ENCODE measurements at places on chromosomes 13 and 19.
A peak's percentile ranks its signal among the peaks of the same experiment; 100 is the strongest.

DNA sequence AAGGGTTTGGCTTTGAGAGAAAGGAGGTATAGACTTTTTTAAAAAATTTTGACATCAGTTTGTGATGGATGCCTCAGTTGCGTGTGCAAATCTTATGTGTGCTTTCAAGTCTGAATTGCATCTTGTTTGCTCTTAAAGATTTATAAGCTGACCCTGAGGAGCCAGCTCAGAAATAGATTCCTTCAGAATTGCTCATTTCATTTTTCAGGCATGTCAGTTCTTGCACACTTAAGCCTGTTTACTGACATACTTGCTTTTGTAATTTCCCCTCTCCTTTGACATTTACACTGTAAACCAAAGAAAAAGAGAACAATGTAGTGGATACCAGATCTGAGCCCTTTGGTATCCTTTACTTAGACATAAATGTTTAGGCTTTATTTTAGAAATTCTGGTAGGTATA is 87.6 kb downstream of the RNF17 start:
- no peak for DNase-seq

DNA sequence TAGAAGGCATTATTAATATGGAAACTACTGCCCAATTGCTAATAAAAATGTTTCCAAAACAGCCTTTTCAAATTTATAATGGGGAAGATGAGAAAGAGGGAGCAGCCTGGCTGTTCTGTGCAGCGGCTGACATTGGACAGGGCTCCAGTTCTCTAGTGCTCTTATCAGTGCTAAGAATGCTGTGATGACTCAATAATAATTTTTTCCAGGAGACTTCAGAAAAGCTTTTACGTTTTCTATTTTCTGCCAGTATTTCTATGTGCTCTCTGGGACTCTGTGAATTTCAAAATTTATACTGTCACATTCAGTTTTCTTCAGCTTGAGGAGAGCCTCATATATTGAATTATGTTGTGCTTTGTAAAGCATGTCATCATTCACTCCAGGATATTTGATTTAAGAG is 209.6 kb downstream of the VWA8 start:
- no peak for DNase-seq

DNA sequence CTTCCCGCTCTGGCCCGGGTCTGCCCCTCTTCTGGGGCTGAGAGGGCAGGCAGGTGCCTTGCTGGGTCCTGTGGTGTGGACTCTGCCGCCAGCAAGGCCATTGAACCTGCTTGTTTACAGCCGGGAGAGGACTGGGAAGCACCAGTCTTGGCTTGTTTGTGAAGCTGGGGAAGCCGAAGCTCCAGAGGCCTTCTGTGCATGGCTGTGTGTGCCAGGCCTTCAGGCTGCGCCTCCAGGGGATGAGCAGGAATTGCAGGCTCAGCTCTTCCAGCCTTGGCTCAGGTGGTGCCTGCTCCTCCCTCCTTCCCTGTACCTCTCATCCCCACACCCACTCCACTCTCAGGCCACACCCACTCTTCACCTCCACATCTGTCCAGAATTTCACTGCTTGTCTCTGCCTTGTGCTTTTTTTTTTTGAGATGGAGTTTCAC is 17.5 kb downstream of the NDUFB7 start:
- peak; percentile 51 for DNase-seq

DNA sequence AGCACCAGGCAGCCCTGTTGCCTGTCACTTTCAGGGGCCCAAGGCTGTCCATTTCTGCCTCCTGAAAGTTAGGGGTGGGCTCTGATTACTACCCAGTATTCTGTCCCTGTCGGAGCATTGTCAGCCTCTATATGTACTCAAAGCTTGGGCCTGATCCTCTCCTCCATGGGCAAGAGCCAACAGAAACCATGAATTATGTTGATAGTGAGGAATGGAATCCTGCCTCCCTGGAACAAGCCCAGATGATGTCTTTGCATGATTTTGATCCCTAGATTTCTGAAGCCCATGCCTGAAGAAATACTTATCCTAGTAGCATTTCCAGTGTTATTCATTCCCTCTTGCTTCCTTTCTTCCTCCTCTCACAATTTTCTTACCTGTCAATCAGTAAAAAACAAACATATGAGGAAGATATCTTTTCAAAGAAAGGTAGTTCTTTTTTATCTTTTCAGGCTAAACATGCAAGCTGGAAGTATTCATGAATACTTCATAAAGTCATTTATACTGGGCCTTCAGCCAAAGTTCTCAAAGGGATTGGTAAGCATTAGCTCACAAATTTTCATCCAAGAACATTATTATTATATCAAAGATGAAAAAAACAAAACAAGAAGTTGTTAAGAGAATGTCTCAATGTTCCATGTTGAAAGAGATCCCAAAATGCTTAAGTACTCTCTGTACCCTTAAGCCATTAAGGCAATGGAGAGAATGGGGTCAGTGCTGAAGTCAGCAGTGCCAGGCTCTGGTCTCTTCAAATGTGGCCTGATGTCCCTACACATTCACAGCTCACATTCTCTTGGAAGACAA is 171.7 kb downstream of the NHLRC3 start:
- no peak for DNase-seq

GRCh38 chr19:51607920-51608562 is 22.2 kb downstream of the SIGLEC5 start:
- DNase-seq, result peak; percentile 84

GRCh38 chr19:45304141-45304926 is 18.3 kb downstream of the CKM start:
- DNase-seq, result no peak

GRCh38 chr19:40763963-40764362 is 11.4 kb upstream of the MIA start:
- no peak for DNase-seq

- DNase-seq, result no peak
Measured at GRCh38 chr13:48066310-48066989, 28.5 kb downstream of the MED4 start.

- no peak for DNase-seq
Measured at GRCh38 chr19:31567776-31568175, 218.5 kb upstream of the TSHZ3 start.

GRCh38 chr19:1571358-1571757 is 3.2 kb upstream of the MEX3D start:
- no peak for DNase-seq

GRCh38 chr19:53537521-53538377 is at the start of gene ZNF331:
Gene ZNF331 (plus strand): TSS chr19:53538145. CDS start chr19:53569377, 31,232 bp downstream.
- DNase-seq, result peak; percentile 78

GRCh38 chr13:51643882-51644281 is 59.6 kb downstream of the WDFY2 start:
- DNase-seq, result no peak

- DNase-seq, result no peak
Measured at GRCh38 chr13:20981370-20982095, 79.0 kb upstream of the XPO4 start.

DNA sequence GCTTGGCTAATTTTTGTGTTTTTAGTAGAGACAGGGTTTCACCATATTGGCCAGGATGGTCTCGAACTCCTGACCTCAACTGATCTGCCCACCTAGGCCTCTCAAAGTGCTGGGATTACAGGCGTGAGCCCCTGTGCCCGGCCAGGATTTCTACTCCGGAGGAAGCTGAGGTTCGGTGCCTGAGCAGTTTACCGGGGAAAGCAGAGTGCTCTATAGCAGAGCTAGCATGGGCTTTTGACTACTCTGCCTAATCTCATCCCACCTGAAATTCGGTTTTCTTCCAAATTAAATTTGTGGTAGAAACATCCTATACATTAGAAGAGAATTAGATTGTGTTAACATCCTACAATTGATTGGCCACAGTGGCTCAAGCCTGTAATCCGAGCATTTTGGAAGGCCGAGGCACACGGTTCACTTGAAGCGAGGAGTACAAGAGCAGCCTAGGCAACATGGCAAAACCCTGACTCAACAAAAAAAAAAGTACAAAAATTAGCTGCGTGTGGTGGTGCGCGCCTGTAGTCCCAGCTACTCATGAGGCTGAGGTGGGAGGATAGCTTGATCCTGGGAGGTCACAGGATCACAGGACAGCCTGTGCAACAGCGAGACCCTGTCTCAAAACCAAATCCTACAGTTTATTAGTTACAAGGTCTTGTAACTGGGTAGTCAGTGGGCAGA is 1.6 kb downstream of the RPL13A start:
- no peak for DNase-seq

All from breast epithelium (tissue), 4 donors.